ENCODE measurements at places on chromosomes 1 and 21.

DNA sequence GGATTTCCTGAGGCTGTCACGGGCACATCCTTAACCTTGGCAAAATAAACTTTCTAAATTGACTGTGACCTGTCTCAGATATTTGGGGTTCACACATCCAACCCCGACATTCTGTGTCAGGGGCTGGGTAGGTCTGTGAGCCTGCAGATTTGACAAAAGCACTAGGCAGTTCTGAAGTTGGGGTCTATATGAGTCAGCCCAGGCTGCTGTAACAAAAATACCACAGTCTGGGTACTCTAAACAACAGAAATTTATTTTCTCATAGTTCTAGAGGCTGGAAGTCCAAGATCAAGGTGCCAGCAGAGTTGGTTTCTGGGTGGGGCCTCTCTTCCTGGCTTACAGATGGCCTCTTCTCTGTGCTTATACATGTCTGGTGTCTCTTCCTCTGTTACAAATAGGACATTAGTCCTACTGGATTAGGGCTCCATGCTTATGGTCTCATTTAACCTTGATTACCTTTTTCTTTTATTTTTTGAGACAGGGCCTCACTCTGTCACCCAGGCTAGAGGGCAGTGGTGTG, 3.0 kb upstream of the CPLANE2 start:
- DNase-seq = no peak

GRCh38 chr1:162992945-162993344, 76.2 kb upstream of the RGS4 start:
- no peak for DNase-seq

GRCh38 chr1:225578251-225578977, 74.5 kb downstream of the ENAH start:
- DNase-seq = no peak

GRCh38 chr1:186295980-186296379, 79.1 kb downstream of the TPR start:
- no peak for DNase-seq

DNA sequence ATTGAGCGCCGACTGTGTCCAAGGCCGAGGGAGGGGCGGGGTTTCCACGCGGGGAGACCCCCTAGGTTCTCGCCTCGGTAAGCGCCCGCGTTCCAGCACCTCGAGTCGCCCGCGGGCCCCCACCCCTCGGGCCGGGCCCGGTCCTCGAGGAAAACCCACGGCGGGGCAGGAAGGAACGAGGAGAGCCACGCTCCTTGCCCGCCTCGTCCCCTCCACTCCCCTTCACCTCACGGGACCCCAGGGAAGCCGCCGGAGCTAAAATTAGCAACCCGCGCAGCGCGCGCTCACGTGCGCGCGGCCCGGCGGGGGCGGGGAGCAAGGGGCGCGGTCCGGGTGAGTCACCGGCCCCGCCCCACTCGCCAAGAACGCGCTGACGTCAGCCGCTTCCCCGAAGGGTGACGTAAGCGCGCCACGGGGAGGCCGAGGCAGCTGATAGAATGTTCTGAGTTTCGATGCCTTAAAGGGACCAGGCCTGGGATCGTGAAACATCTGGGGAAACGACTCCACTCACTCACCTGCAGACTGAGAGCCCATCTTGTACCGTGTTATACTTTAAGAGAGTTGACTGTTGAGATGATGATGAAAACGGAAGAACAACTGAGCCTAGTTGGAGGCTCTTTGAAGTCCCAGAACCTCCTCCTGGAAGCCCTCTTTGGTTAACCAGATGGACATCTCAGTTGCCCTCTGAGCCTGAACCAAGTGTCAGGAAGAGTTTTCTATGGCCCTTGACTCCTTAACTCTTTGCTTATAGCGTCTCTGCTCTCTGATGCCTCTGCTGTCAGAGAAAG, 49.7 kb upstream of the ATF3 start:
- peak; percentile 92 for DNase-seq

DNA sequence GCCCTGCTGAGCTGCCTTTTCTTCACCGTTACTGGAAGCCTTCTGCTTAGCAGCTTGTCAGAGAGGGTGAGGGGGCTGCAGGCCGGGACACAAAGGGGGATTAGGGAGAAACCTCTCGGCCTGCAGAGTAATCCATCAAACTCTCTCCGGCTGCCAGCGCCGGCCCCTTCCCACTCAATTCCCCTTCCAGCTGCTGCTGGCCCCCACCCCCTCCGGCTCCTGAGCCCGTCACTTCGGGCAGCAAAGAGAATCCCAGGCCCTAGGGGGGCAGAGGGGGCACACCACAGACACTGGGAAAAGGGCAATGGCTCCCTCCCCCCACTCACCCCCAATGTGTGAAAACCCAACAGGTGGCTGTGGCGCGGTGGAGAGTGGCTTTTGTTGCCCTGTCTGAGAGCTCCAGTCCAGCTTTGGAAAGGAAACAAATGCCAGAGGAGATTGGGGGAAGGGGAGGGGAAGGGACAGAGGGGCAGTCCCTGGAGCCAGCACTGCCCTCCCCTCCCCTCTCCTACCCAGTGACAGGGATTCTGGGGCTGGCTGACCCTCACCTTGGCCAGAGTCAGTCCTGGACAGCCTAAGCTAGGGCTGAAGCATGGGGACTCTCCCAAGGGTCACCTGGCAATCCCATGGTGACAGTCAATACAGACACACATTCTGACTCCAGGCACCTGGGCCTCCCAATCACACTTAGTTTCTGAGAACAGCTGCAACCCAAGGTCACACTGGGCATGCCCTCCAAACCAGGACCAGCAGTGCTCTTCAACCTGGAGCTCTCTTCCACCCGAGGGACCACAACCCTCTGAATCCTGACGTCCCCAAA, 9.5 kb downstream of the SLC45A3 start:
- DNase-seq = no peak

DNA sequence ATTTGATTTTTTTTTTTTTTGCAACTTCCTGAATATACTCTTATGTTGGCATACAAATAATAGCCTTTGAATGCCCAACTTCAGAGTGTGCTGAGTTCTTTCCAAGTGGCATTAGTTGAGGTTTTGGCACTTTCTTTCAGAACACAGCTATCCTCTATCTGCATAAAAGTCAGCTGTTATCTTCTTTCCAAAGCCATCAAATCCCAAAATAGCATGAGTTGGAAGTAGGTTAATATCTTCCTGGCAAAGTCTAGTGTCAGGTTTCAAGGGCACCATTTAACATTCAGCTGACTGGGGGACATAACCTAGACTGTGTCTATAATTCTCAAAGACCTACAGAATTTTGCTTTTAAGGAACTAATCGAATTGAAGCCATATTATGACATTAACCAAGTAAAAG, 223.9 kb downstream of the PLPP3 start:
- no peak for DNase-seq

GRCh38 chr1:23736437-23737134, 6.7 kb upstream of the ELOA start:
- DNase-seq = no peak

All from hematopoietic multipotent progenitor cell treated with erythropoietin and hydrocortisone succinate and interleukin-3 and kit ligand, for 17 days (in vitro differentiated cells).